ENCODE measurements at places on chromosomes 3 and 15.

- no peak for DNase-seq
These were observed 4.5 kb downstream of the ANP32A start for GRCh38 chr15:68816158-68816557.

DNA sequence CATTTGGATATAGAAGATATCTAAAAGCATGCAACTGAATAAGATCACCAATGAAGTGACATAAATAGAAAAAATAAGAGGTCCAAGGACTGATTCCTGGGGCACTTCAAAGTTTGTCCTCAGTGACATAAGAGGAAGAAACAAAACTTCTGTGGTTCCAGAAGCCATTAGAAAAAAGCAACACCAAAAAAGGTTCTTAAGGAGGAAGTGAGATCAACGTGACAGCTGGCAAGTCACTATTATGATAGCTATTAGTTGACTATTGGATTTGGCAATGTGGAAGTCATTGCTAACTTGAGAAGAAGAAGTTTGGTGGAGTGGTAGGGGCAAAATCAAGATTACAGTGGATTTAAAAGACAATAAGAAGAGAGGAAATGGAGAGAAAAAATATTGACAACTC, 1098.3 kb downstream of the NAALADL2 start:
- no peak for DNase-seq

GRCh38 chr3:144466114-144466513, 494.5 kb downstream of the DIPK2A start:
- no peak for DNase-seq

- no peak for DNase-seq
These were observed 79.8 kb downstream of the LIPC start for GRCh38 chr15:58511599-58511987.

DNA sequence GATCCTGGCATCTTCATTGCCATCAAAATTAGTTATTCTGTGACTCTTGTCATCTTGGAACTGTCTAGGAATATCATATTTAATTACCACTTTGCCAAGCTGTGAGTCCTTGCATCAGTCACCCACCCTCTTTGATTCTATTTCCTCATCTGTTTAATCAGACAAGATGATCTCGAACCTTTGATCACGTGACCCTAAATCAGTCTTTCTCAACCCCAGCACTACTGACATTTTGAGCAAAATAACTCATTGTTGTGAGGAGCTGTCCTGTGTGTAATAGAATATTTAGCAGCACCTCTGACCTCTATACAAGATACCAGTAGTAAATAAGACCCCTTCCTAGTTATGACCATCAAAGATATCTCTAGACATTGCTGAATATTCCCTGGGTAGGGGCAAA, 343.4 kb upstream of the ARPP21 start:
- no peak for DNase-seq

DNA sequence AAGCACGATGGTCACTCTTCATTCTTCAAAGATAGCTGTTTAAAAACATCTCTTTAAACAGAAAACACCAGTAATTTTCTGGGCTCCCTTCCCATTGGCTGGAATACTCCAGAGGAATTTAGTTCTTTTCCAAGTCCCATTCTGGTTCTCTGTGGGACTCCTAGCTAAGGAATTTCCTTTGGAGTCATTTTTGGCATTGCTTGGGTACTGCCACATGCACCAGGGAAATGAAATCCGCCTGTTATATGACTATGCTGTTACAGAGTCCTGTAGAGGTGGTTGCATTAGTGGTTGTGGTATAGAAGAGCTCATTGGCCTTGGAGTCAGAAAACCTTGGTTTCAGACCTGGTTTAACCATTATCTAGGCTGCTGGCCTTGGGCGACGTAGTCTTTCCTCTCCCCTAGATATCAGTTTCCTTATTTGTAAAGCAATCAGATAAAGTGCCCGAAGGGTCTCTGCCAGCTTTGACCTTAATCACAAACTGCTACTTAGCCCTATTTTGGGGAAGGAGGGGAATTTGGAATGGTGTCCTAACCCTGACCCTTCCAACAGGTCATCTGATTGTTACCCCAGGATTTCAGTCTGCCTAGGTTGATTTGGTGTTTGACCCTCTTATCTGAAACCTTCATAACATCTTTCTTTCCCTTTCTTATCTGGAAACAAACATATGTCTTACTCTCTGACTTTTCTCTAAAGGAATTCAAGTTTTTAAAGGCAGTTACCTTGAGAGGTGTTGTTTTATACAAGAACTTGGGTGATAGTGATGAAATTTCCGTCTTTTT, 13.4 kb downstream of the RTP1 start:
- DNase-seq, result no peak

DNA sequence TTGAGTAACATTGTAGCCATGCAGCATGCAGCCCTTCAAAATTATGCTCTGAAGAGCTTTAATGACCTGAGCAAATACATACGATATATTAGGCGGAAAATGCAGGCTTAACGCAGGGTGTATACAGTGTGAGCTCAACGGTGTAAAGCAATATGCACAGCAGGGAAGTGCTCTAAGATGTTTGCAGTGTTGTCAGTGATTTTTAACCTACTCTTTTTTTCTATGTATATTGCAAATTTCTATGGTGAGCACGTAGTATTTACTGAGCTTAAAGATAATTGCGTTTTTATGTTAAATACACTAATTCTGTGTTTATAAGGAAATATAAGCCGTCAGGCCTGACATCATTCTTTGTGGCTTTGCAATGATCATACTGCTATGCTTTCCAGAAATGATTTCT, 42.1 kb downstream of the DGKG start:
- no peak for DNase-seq

- no peak for DNase-seq
These were observed 58.9 kb downstream of the TMCC1 start for GRCh38 chr3:129834580-129834979.

DNA sequence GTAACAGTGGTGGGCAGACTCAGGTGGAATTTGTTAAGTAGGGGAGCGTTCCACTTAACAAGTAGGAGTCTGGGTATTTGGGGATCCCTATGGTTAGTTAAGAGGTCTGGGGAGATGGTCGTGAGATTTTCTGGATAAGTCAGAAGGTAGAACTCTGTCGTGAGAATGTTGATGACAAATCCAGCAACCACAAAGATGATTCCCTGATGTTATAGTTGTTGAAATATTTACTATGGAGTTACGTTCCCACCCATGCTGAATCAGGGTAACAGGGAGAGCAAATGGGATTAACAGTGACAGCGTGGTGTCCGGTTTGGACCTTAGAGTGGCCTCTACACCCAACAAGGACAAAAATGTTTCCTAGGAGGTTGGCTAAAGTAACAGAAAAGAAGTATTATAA, 110.8 kb downstream of the MFSD1 start:
- DNase-seq, result no peak

GRCh38 chr15:48645558-48646330, at the start of gene FBN1:
TSS of gene FBN1 (minus strand) at chr15:48645709. CDS start at chr15:48644769, 940 bp downstream.
- DNase-seq, result no peak

GRCh38 chr3:123789760-123790159, 94.4 kb downstream of the MYLK start:
- no peak for DNase-seq

GRCh38 chr15:22944651-22945050, 35.5 kb downstream of the CYFIP1 start:
- DNase-seq, result no peak

DNA sequence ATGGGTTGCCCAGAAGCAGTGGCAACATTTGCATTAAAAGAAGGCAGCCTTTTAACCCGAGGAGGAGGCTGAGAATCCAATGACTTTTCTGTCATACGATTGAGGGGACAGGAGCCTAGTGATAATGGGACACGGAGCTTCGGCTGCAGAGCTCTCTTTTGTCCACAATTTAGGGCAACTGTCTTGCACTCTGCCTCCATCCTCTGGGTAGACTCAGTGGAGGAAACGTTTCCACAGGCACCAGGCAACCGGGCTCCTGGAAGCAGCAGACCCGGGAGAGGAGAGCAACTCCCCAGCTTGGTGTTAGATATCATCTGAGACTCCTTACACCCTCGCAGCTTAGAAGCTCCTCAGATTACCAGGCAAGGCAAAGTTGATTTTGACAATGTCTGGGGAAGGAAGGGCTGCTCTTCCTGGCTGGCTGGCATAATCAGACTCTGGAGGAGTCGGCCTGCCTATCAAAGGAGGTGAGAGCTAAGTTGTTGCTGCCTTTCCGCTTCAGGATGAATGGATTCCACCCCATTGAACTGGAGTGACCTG, 43.5 kb upstream of the RNU6-1 start:
- no peak for DNase-seq

DNA sequence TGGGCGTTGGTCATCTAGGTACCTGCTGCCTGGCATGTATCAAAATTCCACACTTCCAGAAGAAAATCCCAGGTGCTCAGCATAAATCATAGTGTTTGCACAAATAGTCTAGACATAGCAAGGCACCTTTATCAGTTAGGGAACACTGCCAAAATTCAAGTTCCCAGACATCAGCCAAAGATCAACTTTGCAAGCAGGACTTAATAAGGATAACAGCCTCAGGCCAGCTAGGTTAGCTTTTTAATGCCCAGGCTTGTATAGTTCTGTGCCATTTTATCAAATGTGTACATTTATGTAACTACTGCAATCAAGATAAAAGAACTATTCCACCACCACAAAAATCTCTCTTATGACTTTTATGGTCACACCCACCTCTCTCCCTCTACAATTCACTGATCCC, 30.7 kb downstream of the DZIP3 start:
- no peak for DNase-seq

GRCh38 chr15:77148191-77148590, 77.3 kb upstream of the TSPAN3 start:
- DNase-seq, result no peak

DNA sequence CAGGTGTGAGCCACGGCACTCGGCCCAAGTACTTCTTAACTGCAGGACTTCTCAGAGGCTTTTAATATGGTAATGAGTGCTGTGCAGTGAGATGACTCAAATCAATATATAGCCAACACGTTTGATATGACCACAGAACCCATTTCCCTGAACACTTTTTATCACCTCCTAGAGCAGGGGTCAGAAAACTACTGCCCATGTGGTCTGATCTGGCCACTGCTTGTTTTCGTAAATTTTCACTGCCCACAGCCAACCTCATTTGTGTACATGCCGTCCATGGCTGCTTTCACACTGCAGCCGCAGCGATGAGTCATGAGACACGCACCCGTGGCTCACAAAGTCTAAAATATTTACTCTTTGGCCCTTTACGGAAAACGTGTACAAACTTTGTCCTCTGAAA, 179.2 kb downstream of the RORA start:
- DNase-seq, result no peak

DNA sequence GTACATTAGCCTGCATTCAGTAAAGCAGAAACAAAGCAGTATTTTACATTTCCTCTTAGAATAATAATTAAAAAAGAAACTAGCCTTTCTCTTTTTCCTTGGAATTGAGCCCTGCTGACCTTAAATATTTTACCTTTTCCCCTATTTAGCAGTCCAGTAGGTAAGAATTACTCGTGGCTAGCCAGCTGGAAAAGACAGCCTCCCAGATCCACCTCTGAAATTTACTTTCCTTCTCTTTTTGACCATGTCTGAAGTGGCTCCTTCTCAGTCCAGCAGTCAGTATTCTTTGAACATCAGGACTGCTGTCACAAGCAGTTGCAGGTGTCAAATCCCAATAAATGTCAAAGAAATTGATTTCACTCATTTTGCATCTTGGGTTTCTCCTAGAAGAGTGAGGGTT, 311.5 kb upstream of the DCBLD2 start:
- no peak for DNase-seq

- DNase-seq, result no peak
These were observed 48.4 kb downstream of the HES1 start for GRCh38 chr3:194184265-194184751.

GRCh38 chr3:11306817-11307589, 34.8 kb downstream of the ATG7 start:
- DNase-seq, result no peak

DNA sequence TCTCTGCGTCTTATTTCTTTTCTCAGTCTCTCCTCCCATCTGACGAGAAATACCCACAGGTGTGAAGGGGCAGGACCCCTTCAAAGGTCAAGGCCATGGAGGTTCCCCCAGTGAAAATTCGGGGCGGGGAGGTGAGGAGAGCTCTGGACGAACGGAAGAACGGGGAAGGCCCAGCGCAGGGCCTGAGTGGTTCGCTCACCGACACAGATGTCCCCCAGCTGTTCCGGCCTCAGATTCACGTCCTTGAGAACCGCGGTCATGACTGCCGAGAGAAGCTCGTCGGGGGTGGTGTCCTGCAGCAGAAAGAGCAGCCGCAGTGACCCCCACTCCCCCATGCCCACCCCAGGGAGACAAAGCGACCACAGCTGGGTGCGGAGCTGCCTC, 542 bp downstream of the ACAA1 start:
- DNase-seq, result no peak

GRCh38 chr3:110654843-110655502, 416.6 kb upstream of the NECTIN3 start:
- no peak for DNase-seq

DNA sequence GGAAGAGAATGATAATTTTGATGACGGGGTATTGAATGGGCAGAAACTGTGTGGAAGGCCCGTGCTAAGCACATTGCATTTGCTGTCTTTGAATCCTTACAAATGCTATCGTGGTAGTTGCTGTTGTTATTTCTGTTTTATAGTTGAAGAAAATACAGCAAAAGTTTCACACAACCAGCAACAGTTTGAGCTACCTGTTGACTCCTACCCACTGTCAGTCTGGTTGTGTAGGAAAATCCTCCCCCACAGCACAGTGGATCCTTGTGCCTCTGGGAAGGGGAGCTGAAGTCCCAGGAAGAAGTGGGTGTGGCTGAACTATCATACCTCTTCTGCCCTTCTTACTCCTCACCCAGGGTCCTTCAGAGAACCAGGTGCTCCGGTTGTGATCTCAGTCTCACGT, 29.4 kb downstream of the MRAS start:
- DNase-seq, result no peak

DNA sequence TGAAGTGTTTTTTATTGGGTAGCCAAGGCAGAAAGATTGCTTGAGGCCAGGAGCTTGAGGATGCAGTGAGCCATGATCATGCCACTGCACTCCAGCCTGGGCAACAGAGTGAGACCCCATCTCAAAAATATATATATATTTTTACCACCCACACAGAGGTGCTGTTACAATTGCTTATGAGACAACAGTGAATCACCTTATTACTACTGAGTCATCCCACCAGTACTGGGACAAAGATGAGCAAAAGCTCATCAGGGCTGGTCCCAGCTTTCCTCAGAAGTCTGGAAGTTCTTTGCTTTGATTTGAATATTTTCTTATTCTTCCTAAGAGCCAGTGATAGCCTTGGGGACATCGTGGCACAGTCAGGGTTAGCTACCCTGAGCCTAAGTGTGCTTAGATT, 207.7 kb downstream of the SOX2 start:
- no peak for DNase-seq
